Esophagus squamous epithelium (tissue), 5 donors: ENCODE measurements at places on chromosomes 5 and 9. TPM values are rescaled to one million over a fixed set of nuclear protein-coding genes. Genes with fewer than 3 reads are reported as not detected.

The MROH2B gene
- total RNA-seq, result not detected

The ANKRD34B gene
- total RNA-seq, result not detected

The RNF183 gene
- total RNA-seq, result 2.1 TPM

- no peaks in the 10 kb centered on the region for H3K4me1 ChIP-seq
- no peak overlapping the region for H3K27ac ChIP-seq
- DNase-seq, result no peak
- no peaks in the 10 kb centered on the region for H3K36me3 ChIP-seq
- no peak overlapping the region for H3K4me3 ChIP-seq
Observed at GRCh38 chr5:154603011-154603410, 125.0 kb upstream of the HAND1 start.

The GRIN1 gene
- total RNA-seq, result not detected

The PDCD1LG2 gene
- total RNA-seq, result 3.6 TPM

DNA sequence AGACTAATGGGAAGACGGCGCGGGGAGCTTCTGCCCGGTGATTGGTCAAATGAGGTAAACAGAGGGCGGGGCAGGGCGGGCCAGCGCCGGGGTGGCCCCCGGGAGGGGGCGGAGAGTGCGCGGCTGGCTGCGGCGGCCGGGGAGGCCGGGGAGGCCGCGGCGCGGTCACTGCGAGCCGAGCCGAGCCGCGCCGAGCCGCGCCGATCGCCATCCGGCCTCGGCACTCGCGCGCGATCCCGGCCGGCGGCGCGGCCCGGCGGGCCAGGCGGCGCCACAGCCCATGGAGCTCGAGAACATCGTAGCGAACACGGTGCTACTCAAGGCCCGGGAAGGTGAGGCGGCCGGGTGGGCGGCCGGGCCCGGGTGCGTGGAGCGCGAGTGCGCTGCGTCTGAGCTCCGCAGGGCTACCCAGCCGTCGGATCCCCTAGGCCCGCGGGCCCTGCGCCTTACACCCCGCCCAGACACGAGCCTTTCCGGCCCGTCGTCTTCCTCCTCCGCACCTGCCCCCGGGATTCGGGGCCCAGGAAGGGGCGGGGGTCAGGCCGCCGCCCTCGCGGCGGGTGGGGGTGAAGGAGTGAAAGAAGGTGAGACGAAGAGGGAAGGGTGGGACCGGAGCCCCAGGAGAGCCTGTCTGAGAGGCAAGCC, at the start of gene GRK6:
GRK6 (plus strand) TSS at position 111 of the 645 bp plus-strand sequence; CDS start at position 281, 170 bp downstream.
- peaks cover 49% of the 10 kb centered on the region for H3K4me1 ChIP-seq
- DNase-seq, result no peak
- H3K36me3 ChIP-seq, result peaks cover under 1% of the 10 kb centered on the region
- peak within 1 kb of the TSS; percentile 73 for H3K4me3 ChIP-seq

DNA sequence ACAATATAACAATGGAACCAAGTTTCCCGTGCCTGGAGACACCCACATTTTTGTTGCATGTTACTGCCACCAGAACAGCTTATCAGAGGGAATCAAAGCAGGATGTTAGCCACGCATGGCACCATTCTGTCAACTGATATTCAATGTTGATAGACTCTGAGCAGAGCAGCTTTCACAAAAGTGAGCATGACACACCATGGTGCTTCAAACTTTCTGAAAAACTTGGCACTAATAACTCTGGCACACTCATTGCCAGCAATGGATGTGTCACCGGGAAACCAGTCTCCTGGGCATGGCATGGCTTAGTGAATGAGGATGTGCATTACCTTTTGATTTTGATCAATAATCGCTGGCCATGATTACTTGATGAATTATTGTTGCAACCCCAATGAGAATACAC, 19.7 kb downstream of the NIPSNAP3B start:
- no peak for DNase-seq
- H3K4me1 ChIP-seq, result no peaks in the 10 kb centered on the region
- H3K36me3 ChIP-seq, result peaks cover 34% of the 10 kb centered on the region
- no peak overlapping the region for H3K27ac ChIP-seq
- H3K27me3 ChIP-seq, result no peaks in the 10 kb centered on the region

DNA sequence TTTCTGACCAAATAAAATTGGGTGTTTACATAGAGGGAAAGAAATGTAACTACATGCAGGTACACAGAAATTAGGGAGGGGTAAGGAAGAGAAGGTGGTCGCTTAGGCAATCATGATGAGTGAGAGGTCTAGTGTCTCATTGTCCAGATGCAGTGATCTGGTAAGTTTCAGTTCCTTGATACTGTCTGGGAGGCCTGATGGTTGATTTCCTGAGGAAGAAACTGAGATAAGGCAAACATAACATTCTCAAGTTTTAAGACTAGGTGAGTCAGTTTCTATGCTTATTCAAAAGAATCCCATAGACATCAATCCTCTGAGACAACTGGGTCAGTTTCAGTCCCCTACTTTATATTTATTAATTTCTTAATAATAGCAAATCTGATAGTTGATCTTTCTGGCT, 843.3 kb upstream of the CDH10 start:
- no peaks in the 10 kb centered on the region for H3K36me3 ChIP-seq
- DNase-seq, result no peak
- no peaks in the 10 kb centered on the region for H3K4me1 ChIP-seq
- no peaks in the 10 kb centered on the region for H3K27me3 ChIP-seq
- H3K4me3 ChIP-seq, result no peak overlapping the region
- no peak overlapping the region for H3K27ac ChIP-seq

DNA sequence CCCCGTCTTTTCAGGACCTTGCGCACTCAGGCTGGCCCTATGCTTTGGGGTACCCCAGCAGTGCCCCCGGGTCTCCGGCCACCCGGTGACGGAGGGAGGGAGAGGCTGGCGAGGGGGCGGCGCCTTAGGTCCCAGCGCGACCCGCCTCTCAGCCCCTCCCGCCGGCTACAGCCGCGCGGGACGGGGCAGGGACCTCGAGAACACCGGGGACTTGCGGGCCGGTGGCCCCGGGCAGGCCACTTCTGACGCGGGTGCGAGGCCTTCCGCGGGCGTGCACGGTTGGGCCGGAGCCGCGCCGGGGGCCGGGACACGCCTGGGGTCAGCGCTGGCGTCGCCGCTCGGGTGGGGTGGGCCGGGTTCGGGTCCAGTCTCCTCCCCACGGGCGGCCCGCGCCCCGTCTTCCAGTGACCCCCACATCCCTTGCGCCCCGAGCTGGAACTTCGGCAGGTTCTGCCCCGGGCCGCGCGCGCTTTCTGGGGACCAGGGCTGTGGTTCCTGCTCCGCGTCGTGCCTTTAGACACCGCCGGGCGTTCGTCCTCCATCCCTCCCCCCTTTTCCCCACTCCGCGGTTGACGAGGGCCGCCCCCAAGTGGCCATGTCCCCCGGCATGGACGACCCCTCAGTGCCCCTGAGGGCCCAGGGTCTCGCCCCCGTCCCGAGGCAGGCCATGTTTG, 3.8 kb upstream of the SQSTM1 start:
- H3K4me3 ChIP-seq, result peak overlapping the region; percentile 69
- no peak for DNase-seq
- no peaks in the 10 kb centered on the region for H3K27me3 ChIP-seq
- H3K36me3 ChIP-seq, result peaks cover 8% of the 10 kb centered on the region

The CD274 gene
- total RNA-seq, result 1.3 TPM

- no peaks in the 10 kb centered on the region for H3K4me1 ChIP-seq
- DNase-seq, result no peak
- H3K27ac ChIP-seq, result no peak overlapping the region
- no peaks in the 10 kb centered on the region for H3K27me3 ChIP-seq
Observed at GRCh38 chr5:40385544-40385943, 294.2 kb upstream of the PTGER4 start.

DNA sequence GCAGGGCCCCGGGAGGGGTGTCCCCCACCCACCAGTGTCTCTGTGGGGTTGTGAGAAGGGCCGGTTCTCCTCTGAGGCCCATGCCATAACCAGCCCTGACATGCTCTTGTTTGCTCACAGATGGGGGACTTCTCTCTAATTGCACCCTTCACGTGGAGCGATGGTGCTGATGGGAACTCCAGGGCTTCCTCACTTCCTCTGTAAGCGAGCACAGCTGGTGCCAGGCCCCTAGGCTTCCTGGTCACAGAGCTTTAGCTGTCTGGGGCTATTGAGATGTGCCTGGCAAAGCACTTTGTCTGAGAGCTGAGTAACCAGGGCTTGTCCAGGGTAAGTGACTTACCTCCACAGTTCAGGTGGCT, 36.4 kb downstream of the PHF2 start:
- H3K27ac ChIP-seq, result no peak overlapping the region
- H3K36me3 ChIP-seq, result no peaks in the 10 kb centered on the region
- H3K27me3 ChIP-seq, result no peaks in the 10 kb centered on the region
- peaks cover 5% of the 10 kb centered on the region for H3K4me1 ChIP-seq
- no peak overlapping the region for H3K4me3 ChIP-seq

The RXRA gene
- total RNA-seq, result 41.8 TPM

The PCDHB7 gene
- total RNA-seq, result 0.76 TPM
